ENCODE measurements at places on chromosomes 6 and 20.

GRCh38 chr6:122778985-122779661, 393 bp upstream of the FABP7 start:
- DNase-seq = no peak

DNA sequence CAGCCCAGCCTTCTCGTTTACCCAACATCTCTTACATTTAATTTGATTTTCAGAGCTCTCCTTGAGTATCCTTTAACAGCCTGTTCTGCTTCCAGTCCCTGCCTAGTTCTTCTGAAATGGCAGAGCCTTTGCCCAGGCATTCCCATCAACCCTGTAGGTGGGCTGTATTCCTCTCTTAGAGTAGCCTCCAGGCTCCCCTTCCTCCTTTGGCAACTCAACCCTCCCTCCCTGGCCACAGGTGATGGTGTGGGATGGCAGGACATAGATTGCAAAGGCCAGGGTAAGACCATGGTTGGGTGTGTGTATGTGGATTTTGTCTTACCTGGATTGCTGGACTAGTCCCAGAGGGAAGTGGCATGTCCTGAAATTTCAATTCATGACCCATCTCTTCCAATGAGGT, 125.4 kb downstream of the F13A1 start:
- no peak for DNase-seq

DNA sequence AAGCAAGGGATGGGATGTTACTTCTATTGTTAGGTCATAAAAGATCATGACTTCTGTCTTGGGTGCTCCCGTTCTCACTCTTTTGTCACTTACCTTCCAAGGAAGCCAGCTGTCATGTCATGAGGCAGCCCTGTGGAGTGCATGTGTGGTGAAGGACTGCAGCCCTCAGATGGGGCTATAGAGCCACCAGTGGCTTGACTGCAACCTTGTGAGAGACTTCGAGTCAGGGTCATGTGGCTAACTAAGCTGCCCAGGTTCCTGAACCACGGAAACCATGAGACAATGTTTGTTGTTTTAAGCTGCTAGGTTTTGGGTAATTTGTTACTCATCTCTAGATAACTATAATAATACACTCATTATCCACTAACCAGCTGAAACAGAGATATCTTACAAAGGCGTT, 477.1 kb downstream of the BTBD3 start:
- no peak for DNase-seq

- no peak for DNase-seq
Measured at GRCh38 chr6:20427856-20428255, 26.2 kb downstream of the E2F3 start.

All from HL-60 (cell line).